Amygdala (tissue), 56 donors: ENCODE measurements at places on chromosomes 7 and 10.

DNA sequence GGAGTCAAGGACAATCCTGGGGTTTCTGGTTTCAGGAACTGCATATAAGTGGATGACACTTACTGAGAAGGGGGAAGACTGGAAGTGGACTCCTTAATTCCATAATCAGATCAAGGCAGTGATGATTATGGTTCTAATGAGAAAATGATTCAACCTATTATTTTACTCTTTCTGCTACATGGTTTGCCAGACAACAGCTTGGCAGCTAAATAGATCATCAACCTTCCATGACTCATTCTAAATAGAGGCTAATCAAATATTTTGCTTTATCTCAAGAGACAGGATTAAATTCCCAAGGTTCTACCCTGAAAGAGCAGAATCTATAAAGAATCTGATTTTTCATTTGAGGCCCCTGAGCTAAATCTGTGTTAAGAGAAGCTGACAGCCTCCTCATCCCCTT is 46.3 kb downstream of the CNNM1 start:
- no peak for DNase-seq

- DNase-seq = no peak
Observed at GRCh38 chr10:130745821-130746220, 565.7 kb downstream of the TCERG1L start.

- no peak for DNase-seq
Observed at GRCh38 chr10:59314268-59314667, 48.1 kb downstream of the FAM13C start.

DNA sequence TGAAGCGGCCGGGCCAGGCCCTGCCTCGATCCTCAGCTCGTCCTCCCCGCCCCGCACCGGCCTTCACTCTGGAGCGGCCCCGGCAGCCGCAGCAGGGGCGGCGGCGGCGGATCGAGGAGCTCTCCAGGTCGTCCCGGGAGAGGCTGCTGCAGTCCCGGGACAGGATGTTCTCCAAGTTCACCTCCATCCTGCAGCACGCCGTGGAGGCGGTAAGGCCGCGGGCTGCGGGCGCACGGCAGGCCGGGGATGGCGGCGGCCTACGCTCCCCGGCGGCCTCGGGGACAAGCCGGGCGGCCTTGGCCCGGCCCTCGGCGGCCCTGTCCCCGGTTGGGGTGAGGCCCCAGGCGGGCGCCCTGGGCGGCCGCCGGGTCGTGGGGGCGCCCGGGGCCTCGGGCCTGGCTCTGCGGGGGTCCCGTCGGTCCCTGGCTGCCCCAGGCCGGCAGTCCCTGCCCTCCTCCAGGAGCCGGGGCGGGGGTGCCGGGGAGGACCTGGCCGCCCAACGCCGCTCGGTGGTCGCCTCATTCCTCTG is 399 bp downstream of the FHIP2A start:
- DNase-seq = no peak

- DNase-seq = no peak
Observed at GRCh38 chr10:89163265-89163995, 43.7 kb downstream of the CH25H start.

DNA sequence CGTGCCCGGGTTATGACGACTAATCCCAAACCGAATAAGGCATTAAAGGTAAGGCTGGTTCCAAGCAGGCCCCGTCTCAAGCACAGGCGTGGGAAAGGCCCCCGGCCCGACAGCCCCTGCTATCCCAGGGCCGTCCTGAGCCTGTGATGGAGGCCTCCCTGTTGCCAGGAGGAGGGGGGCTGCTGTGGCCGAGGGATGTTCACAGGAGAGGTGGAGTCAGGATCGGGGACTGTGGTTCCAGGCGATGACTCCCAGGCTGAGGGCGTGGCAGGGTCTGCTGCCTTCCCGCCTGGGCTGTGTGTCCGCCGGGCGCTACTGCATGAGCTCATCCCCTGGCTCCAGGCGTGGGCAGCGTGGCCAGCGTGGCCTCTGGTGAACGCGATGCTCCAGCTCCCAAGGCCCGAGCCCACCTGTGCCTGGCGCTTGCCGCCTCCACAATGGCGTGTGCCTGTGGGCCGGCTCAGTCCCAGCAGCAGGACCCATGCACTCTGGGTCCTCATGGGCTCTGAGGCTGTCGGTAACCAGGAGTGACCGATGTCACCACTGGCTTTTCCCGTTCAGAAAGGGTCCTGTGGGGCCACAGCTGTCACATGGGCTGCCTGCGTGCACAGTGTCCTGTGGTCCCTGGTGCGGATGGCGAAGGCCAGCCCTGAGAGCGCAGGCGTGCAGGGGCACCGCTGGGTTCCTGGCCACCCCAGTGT is 8.8 kb downstream of the MAFK start:
- no peak for DNase-seq

GRCh38 chr7:150778738-150779301 is 21.3 kb downstream of the TMEM176B start:
- peak; percentile 33 for DNase-seq

DNA sequence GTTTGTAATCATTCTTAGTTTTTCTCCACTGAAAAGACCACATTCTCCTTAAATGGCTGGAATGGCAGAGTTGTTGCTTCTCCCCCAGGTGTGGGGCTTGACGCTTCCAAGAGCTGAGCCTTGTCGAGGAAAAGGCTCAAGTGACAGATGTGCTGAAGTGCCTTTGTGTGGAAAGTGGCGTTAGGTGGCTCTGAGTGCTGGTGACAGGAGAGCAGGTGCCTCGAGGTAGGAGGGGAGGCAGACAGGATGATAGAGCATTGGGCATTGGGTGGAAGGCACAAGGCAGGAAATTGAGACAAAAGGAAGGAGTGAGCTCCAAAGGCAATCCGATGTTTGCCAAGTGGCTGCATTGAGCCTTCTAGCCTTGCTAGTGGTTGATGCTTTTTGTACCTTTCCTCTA is 6.7 kb downstream of the KIAA1217 start:
- no peak for DNase-seq

GRCh38 chr10:8778713-8779112 is 724.2 kb downstream of the GATA3 start:
- DNase-seq = no peak

DNA sequence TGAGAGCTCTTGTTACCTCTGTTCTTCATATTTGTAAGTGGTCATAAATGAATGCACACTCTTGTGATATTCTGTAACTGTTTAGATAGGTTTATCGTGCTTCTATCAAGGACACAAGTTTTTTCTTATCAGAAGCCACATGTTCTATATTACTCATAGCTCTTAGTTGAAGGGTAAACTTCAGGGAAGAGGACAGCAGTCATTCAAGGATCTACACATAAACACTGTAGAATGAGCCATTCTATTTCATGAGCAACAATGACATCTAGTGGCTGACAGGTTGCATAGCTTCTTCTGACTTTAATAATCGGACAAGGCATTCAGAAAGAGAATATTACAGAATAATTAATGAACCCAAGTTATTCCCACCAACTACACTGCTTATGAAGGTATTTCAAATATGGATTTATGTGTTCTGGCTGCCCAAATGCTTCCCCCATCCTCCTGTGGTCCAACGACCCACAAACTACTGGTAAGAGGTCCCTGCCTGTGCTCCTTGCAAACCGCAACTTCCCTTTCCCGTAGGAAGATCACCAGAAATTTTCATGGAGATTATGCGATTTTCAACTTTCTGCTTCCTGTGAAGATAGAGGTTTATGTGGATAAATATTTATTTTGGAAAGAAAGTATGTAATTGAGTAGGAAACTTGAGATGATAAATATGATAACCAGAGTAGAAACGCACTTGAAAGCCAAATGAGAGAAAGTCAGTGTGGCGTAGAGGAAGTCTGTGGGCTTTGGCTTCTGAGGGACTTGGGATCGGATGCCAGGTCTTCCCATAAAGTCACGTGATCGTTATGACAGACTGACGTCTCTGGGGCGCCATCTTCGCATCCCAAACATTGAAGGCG is 16.8 kb upstream of the ABCB5 start:
- DNase-seq = no peak

DNA sequence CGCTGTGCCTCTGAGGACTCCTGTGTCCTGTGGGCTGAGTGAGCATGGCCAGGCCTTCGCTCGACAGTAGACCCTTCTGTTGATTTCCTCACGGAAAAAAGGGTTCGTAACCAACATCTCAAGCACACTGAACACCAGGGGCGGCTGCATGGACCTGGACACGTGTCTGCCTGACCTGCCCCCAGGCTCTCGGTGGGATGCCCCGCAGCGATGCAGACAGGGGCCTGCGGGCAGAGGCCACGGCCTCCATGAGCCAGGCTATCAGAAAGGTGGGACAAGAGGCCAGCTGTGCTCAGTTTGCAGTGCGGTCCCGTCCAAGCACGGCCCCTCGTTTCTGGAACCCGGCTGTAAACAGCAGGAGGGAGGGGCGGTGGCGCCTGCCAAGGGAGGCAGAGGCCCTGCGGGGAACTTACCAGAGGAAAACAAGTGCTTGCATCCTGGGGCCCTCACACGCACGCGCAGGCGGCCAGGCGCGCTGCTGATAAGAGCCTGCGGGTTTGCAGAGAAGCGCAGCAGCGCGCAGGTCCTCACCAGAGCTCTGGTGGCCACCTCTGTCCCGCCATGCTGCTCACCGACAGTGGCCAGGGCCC is 10.6 kb downstream of the GPR146 start:
- DNase-seq = peak; percentile 66

DNA sequence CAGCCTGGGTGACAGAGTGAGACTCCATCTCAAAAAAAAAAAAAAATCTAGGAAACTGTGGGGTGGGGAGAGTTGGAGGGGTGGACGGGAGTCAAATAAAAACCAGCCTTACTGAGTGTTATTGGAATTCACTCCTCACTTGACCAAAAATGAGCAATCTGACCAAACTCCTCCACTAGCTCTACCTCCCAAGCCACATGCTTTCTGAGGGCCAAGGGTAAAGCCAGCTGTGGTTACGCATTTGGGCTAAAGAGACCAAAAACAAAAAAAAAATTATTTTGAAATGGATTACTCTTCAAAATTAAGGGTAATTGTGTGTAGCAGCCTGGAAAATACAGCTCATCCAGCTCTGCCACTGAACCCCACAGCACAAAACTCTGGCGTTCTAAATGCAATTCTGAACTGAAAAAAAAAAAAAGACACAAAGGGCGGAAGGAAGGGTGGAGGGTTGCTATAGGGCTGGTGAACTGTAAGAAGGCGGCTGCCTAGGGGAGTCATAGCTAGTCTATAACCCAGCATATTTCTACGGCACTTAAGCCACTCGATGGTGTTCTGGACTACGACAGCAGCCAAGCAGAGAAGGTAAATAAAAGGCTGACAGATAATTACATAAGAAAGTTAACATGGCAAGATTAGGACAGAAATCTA is 7.8 kb downstream of the ELMO1 start:
- no peak for DNase-seq

- no peak for DNase-seq
Observed at GRCh38 chr10:10677479-10677878, 340.2 kb upstream of the CELF2 start.

GRCh38 chr10:84337199-84337598 is 8.8 kb downstream of the CCSER2 start:
- no peak for DNase-seq

DNA sequence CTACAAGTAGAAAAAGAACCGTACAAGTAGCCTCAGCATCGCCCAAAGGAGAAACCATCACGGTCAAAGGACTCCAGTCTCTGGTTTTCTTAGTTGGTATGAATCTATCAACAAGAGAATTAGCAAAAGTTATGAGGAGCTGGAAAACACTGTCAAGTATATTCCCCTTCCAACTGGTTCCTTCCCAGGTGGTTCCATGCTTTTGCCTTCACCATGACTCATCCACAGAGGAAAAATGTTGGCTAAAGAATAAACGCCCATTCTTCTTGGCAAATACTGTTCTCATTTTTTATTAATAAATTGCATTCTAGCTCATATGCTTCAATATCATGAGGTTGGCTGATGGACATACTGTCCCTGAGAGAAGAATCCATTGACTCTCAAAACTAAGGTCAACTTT is 6.4 kb downstream of the ELMO1 start:
- no peak for DNase-seq

DNA sequence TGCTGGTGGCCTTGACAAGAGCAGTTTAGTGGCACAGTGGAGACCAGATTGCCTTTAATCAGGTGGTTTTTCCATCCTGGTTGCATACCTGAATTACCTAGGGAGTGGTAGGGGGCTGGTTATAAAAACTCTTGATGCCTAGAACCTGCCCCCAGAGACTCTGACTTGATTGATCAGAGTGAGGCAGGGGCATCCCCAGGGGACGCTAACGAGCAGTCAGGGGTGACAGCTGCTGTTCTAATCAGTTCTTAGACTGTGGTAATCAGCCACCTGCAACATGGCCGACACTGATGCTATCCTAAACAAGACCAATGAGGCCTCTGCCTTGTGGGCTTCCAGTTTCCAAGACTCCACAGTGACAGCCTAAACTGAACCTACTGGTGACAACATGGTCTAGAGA is 2.0 kb upstream of the OPALIN start:
- DNase-seq = no peak

DNA sequence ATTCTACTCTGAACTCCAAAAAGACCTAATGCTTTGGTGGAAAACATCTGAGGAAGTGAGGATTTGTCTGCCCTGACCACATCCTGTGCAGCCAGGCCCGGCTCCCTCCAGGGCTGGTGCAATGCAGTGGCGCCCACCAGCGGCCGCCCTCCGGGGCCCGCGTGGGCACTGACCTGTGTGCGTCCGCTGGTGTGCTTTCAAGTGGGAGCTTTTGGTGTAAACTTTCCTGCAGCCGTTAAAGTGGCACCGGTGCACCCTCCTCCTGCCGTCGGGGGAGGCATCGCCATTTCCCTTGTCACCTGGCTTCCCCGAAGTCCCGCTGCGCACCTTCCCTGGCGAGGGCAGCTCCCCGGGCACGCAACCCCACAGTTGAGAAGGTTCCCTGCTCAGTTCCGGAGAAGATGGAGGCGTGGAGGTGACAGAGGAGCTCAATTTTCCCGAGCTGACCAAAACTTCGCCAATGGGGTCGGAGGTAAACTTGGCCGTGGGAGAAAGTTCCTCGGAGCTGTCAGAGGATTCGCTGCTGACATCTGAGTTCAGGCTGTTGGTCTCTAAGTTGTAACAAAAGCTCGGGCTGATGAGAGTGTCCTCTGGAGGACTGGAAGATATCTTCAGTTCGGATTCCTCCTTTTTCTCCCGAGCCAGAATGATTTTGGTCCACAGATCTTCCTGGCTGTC is 3.4 kb downstream of the KLF6 start:
- no peak for DNase-seq

- no peak for DNase-seq
Observed at GRCh38 chr10:44264244-44264643, 120.7 kb downstream of the CXCL12 start.

DNA sequence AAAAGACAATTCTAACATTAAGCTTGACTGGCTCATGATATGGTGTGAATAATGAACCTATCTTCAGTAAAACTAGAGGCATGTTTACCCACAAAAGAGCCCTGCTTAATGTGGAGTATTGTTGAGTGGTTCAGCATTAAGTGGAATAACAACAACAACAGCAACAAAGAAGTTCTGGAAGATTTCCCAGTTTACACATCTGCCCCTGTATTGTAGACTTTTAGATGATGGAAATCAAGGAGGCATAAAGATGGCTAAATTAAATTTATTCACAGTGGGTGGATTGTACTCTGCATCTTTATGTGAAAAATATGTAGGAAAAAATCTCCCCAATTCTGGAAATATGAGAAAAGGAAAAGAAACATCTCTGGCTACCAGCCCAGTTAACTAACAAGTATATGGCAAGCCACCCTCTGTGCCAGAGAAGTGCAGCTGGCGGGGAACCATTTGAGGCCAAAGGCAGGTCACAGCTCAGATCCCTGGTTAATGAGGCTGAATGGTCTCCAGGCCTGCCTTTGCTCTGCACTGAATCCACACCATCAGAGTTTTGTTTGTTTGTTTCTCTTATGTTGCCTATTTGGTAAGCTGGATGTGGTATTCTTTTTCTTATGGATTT is 186.0 kb downstream of the SEMA3D start:
- no peak for DNase-seq
